ENCODE measurements at places on chromosomes 2 and 18.

- DNase-seq: no peak
Measured at GRCh38 chr2:38415023-38415422, 38.0 kb upstream of the ATL2 start.

GRCh38 chr18:24128700-24129099, 10.2 kb upstream of the CABYR start:
- DNase-seq: no peak

GRCh38 chr18:69941183-69941582, 6.5 kb downstream of the CD226 start:
- DNase-seq: no peak

DNA sequence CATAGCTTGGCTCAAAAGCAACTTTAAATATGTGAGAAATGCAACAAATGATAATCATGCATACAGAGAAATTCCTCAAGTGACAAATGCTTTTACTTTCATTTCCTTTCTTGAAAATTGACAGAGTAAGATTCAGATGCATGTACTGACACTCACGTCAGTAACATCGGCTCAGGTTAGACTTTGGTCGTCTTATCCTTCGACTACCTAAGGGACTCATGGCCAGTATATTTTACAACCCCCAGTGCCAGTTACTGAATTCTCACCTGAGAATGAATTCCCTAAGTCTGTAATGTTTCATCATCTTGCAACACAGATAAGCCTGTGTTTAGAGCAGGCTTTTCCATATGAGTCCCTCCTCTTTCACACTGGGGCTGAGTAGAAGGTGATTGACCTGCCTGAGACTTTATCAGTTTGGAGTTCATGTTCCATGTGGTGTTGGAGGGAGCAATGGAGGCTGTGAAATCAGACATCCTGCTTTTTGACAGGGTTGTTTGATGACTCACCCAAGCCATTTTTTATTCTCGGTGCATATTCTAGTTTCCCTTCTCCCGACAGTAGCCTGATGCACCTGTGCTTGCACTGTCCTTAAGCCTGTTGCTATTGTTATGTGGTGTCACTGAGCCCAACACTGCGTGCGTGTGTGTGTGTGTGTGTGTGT, 30.5 kb upstream of the ATP8B1 start:
- DNase-seq: no peak

DNA sequence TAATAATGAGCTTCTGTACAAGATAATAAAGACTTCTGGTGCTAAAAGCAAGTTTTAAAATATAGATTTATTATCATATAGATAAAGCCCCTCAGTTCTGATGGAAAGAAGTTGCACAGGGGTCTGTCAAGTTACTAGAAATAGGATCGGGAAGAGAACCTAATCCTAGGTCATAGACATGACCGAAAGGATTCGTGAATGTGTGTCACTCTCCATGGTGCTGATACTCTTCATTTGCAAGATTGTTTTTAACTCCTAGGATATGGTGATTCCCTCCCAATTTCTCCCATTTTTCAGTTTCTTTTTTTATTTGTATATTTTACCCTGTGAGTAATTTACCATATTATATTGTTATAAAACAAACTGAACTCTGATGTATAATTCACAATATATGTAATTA, 58.9 kb upstream of the CTNNA2 start:
- no peak for DNase-seq

- peak; percentile 13 for DNase-seq
Measured at GRCh38 chr2:227106845-227107759, 56.9 kb downstream of the COL4A4 start.

GRCh38 chr2:134324947-134325346, 71.1 kb downstream of the MGAT5 start:
- no peak for DNase-seq

- no peak for DNase-seq
Measured at GRCh38 chr2:160252278-160252887, 52.3 kb upstream of the ITGB6 start.

DNA sequence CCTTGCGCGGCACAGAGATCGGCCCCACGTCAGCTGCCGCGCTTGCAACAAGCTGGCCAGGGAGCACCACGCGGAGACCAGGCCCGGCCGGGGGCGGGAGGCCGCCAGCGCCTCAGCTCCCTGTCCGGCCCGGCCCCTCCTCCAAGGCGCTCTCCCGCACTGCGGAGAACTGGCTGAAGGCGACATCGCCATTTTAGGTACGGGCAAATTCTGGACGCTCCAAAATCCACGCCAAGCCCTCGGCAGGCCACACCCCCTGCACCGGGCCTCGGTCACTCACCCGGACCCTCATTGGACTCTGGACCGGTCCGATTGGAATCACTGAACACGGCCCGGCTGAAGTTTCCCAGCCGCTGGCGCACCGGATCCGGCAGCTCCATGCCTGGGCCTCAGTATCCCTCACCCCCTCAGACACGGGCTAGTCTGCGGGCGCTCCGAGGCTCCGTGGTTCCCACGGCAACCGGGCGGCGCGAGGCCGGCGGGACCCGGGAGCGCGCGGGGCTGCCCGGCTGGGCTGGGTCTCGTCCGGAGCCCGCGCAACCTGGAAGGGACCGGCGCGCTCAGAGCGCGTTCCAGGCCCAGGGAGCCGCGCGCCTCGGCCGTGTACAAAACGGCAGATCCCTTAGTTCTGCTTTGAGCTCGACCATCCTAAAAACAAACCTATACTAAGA, at the start of gene TMEM17:
Gene TMEM17 (minus strand): TSS at position 446 of the 671 bp plus-strand sequence. CDS start 66 bp downstream, at position 380.
- DNase-seq: peak; percentile 49

DNA sequence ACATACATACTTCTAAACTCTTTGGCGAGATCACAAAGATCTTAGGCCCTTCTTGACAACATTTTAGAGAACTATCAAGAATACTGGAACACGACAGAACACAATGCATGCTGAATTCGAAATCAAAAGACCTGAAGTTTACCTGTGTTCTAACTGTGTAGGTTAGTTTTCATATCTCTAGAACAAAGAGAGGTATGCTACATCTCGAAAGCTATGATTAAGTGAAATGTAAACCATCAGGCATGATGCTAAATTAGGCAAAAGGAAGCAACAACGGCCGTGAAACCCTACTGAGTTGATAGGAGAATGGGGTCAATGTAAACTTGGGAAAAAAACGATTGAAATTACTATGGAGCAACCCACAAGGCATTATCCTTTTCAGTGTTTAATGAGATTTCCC, 43.7 kb downstream of the IKZF2 start:
- no peak for DNase-seq

GRCh38 chr2:134247679-134248078, 6.2 kb upstream of the MGAT5 start:
- DNase-seq: no peak

DNA sequence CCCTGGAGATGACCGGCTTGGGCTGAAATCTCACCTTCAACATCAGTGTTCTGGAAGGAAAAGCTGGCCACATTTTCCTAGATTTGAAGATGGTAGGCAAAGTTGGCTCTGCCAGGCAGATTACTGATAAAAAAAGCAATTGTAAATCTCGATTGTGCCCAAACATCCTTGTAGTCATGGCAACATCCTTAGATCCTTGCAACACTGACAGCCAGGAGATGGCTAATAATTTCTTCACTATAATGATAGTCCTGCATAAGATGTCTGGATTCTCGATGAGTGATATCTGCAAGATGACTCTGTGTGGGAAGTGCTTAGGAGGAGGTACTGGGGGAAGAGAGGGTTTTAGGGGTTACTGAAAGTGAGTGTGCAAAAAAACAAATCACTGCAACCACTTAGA, 149.1 kb downstream of the FSHR start:
- DNase-seq: no peak

- no peak for DNase-seq
Measured at GRCh38 chr2:56505885-56506284, 322.1 kb downstream of the CCDC85A start.

DNA sequence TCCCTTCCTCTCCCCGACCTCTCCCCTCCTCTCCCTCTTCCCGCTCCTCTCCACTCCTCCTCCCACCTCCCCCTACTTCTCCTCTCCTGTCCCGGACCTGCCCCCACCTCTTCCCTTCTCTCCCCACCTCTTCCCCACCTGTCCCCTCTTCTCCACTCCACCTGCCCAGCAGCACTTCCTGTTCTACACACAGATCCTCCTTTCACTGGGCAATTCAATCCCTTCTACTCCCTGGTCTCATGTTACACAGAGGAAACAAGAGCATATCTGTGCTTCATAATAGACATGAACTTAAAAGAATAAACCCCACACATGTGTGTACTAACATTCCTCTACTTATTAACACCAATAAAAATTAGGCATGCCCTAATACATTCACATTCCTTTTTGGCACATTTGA, 34.8 kb downstream of the TIMM21 start:
- DNase-seq: no peak

DNA sequence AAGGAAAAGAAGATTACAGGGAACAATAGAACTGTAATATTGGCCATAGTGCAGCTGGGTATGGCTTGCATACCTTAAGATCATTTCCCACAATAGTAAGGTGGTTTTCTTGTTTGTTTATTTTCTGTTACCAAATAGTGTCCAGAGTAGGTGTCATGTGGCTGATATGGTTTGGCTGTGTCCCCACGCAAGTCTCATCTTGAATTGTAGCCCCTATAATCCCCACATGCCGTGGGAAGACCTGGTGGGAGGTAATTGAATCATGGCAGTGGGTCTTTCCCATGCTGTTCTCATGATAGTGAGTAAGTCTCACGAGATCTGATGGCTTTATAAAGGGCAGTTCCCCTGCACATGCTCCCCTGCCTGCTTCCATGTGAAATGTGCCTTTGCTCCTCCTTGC, 190.1 kb downstream of the ICOS start:
- DNase-seq: no peak

DNA sequence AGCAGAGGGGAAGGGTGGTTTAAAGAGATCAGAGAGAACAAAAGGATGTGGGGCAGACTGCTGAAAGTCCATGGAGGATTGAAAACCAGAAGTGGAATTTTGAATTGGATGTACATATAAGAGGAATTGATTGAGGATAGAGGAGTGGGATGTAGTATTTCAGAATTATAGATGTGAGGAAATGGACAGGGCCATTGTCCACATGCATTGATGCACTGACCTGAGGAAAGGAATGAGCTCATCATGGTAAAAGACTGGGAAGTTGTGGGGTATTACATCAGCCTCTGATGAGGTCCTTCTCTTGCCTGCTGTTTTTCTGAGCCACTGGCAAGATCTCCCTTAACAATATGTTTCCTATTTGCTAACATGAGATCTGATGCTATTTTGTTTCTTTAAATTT, 365.7 kb upstream of the FANCL start:
- no peak for DNase-seq

- DNase-seq: no peak
Measured at GRCh38 chr2:160124571-160124970, 62.2 kb upstream of the PLA2R1 start.

DNA sequence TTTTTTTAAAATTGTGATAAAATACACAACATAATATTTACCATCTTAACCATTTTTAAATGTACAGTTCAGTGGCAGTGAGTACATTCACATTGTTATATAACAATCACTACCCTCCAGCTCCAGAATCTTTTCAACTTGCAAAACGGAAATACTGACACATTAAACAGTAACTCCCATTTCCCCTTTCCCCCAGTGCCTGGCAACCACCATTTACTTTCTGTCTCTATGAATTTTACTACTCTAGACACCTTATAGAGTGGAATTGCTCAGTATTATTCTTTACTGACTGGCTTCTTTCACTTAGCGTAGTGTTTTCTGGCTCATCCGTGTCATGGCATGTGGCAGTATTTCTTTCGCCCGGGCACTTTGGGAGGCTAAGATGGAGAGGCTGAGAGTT, 32.6 kb downstream of the FASTKD2 start:
- DNase-seq: no peak

DNA sequence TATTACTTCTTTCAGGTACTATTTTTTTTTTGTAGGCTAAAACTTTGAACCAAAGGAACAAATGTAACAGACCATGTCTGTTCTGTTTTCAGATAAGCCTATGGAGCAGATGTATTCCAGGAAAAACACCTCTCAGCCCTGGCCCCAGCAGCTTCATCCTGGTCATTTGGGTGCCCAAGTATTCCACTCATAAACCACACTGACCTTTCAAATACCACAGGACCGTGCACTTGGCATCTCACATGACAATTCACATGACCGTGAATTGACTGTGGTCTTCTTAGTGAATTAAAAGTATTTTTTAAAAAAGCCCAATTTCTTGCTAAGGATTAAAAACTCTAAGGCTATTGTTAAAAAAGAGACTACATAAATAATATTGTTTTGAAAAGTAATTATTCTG, 50.2 kb downstream of the SMIM21 start:
- DNase-seq: no peak

DNA sequence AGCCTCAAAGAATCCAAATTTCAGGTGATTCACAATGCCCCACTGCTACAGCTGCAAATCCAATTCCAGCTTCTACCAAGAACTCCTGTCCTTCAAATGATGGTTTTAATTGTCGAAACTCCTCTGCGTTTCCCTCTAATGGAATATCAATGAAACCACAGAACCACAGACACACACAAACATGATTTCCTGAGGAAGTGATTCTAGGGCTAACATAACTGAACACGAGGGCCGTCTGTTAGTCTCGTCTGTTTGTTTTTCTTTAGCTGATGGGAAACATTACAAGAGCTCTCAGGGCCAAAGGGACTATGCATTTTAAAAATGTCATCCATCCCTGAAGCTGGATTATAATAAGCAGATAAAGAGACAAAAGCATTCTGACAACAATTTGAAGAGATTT, 59.4 kb downstream of the RNF152 start:
- DNase-seq: no peak

All from NCI-H524 treated with DMSO at 0.1 percent for 48 hours (cell line).